NCI-H2081 treated with DMSO at 0.1 percent for 48 hours (cell line): ENCODE measurements at places on chromosomes 6 and 20.

DNA sequence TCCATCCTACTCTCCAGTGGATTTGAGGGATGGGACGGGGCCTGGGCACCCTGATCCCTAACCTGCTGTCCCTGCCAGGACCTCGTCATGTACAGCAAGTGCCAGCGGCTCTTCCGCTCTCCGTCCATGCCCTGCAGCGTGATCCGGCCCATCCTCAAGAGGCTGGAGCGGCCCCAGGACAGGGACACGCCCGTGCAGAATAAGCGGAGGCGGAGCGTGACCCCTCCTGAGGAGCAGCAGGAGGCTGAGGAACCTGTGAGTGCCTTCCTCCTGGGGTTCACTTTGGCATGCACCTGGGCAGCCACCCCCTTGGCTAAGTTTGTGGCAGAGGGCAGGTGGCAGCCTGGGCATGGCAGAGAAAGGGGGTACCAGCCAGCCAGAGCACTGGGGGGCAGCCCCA lies 5.7 kb downstream of the CDC25B start:
- no peak for DNase-seq

DNA sequence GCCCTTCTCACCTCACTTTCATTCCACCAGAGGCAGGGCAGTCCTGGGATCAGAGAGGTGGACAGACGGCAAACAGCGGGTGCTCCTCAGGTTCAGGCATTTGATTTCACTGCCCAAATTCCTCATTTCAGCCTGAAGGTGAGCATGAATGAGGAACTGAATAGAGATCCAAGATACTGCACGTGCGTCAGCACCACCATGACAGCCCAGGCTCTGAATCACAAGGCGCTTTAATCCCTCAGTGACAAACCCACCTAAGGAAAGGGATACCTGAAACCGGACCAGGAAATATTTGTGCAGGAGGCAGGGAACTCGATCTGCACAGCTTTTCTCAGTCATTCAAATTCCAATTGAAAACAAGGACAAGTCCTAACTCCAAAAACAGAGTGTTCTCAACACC lies 174.8 kb upstream of the HEY2 start:
- no peak for DNase-seq

DNA sequence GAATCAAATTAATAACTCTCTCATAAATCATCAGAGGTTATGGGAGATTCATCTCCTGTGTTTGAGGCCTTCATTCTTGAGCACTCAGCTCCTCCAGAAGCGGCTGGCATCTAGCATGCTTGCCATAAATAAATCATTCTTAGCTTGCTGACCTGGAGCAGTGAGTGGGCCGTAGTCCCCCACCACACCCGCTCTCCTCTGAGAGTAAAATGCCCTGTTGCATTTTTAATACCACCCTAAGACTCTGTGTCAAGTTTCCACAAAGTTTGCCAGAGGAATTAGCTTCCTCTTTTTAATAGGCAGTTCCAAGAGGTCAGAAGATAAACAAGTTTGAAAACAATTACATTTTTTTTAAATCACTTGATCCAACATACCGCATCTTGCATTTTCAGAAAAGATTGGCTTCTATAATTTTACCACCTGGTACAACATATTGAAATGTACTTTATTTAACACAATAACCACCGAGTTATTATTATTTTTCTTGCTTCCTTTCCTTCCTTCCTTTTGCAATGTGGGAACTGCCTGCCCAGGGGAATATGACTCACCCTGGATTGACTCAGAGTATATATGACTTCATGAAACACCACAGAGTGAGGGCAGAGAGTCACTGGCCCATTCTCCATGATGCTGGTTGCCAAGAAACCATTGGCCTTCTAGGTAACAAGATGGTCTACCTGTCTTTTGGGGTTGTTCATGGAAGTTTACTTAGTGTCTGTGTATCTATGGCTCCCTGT lies 29.4 kb upstream of the CLIC5 start:
- DNase-seq: no peak

DNA sequence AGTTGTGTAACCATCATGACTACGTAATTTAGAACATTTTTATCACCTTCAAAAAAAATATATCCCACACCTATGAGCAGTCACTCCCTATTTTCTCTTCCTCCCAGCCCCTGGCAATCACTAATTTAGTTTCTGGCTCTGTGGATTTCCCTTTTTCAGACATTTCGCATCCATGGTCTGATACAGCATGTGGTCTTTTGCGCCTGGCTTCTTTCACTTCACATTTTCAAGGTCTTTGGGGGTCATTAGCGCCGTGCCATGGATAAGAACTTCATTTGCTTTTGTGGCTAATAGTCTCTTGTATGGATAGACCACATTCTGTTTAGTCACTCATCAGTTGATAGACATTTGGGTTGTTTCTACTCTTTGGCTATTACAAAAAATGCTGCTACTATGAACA lies 44.9 kb upstream of the DUSP22 start:
- DNase-seq: no peak
